Esophagus mucosa (tissue), 1 donor: ENCODE measurements at places on chromosomes 13 and 19.

- ATAC-seq, result no peak
These were observed 2.5 kb downstream of the ZC3H4 start for GRCh38 chr19:47111006-47111621.

- ATAC-seq, result no peak
These were observed 803.4 kb downstream of the PCDH17 start for GRCh38 chr13:58434943-58435342.

GRCh38 chr13:76609643-76610042 lies 276.6 kb downstream of the KCTD12 start:
- no peak for ATAC-seq

GRCh38 chr19:29927944-29928625 lies 14.0 kb upstream of the URI1 start:
- ATAC-seq, result no peak
